ENCODE measurements at places on chromosomes 16 and 17.

DNA sequence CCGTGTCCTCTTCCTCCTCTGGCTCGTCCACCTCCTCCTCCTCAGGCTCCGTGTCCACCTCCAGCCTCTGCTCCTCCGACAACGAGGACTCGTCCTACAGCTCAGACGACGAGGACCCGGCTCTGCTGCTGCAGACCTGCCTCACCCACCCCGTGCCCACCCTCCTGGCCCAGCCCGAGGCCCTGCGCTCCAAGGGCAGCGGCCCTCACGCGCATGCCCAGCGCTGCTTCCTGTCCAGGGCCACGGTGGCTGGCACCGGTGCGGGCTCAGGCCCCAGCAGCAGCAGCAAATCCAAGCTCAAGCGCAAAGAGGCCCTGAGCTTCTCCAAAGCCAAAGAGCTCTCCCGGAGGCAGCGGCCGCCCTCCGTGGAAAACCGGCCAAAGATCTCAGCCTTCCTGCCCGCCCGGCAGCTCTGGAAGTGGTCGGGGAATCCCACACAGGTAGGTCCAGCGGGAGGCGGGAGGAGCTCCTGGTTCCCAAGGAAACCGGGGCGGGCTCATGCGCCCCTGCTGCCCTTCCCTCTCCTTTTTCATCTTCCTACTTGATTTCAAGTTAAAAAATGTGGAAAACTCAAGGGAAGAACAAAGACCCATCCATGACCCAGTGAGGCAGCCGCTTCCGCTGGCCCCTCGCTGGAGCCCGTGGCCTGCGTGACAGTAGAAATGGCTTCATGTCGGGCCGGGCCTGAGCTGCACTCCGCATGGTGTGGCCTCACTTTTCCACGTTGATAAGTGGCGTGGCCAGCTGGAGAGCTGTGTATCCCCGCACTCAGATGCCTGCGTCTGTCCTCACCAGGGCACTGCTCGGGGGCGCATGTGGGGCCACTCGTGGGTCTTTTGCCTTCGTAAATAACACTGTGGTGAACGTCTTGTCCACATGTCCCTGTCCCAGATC, 50.7 kb downstream of the ACTG1 start:
- DNase-seq: no peak

- no peak for DNase-seq
Observed at GRCh38 chr16:4868535-4868934, 21.3 kb downstream of the UBN1 start.

DNA sequence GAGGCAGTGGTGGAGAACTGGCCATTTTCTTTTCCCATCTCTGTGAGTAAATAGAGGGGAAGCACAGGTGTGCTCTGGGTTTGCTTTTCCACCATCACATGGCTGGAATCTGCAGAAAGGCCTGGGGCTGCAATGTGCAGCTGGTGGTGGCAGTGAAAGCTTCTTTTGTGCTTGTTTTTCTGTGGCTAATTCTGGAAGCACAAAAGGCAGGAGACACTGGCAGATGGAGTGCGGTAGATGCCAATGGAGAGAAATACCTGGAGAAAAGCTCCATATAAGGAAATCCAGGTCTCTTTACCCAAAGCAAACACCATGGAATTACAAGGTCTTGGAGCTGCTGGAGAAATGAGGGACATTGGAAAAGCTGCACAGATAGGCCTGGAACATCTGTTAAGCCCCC, 146.9 kb downstream of the HAPSTR1 start:
- no peak for DNase-seq

DNA sequence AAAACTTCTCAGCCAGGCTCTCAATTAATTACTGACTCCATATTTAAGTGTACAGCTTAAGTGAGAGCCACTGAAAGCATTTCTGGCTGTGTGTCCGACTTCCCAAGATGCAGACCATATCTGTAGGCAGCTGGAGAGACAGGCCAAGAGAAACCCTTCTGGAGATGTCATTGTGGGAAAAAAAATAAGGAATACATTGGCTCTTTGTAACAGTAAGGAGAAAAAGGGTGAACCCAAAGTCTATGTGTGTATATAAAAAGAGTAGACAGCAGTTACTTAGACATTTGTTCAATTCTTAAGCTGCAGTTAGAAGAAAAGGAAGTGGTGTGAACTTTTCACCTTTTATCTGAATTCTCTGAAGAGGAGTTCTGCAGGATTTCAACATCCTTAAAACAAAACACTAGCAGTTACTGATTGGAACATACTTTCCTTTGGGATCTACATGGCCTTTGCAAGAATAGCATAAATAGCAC, 21.7 kb downstream of the FAM117A start:
- no peak for DNase-seq

GRCh38 chr17:38421871-38422827, 6.1 kb upstream of the ARHGAP23 start:
- DNase-seq: no peak

- DNase-seq: no peak
Observed at GRCh38 chr16:55570159-55570558, 3.7 kb downstream of the CAPNS2 start.

Measured in activated naive CD8-positive, alpha-beta T cell treated with anti-CD3 and anti-CD28 coated beads, Interleukin-2, amount 50 U/mL, for 24 hours (primary cell).